ENCODE measurements at places on chromosomes 1 and 21. TPM values are rescaled to one million over a fixed set of nuclear protein-coding genes. Genes with fewer than 3 reads are reported as not detected.

DNA sequence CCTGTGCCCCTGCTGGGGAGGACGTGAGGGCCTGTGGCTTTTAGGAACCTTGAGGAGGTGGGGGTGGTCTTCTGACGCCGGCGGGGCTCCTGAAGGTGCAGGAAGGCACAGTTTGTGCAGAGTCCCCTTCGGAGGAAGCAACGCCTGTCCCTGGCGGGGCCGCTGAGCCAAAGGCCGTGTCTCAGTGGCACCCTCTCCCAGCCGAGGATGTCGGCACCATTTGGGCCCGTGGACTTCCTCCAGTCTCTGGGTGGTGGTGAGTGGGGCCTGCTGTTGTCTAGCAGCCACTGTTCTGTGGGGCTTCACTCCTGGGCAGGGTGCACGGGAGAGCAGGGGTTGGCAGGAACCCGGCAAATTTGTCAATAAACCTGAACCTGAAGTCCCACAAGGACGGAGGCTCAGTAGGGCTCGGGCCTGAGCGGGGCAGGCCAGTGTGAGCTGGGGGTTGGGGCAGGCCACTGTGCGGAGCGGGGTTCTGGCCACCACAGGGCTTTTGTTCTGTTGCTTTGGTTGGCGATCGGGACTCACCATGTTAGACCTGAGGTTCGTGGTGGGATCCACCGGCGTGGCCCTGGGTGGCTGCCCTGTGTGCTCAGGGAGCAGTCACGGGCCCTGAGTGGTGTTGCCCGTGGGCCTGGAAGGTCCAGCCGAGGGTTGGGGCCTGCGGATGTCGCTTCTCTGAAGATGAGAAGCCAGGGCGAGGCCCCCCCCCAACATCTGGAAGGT is 64.8 kb downstream of the SKI start:
- no peak for DNase-seq

DNA sequence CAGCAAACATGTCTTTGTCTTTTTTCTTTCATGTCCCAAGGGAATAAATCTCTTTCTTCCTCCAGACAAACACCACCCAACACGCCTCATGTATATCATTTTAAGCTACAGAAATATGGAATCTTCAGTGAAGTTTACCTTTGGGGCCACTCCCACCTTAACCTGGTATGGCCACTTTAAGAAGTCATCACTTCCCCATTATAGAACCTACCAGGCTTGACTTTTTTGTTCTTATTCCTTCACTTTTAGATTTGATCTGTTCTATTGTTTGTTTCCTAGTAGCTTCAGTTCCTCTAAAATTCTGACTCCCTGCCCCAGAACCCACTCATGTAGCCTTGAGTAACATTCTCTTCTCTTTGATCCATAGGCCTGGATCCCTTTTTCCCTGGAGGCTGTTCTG is 226.3 kb downstream of the HLX start:
- no peak for DNase-seq

Gene REN
- 3.5 TPM for polyA plus RNA-seq

- no peak for DNase-seq
Measured at GRCh38 chr1:145714524-145715111, 4.7 kb upstream of the CD160 start.

- DNase-seq = no peak
Measured at GRCh38 chr1:117632269-117633067, 26.6 kb downstream of the TENT5C start.

- DNase-seq = no peak
Measured at GRCh38 chr1:112710159-112710558, 3.2 kb upstream of the RHOC start.

Gene KLHDC7A
- not detected for polyA plus RNA-seq

Gene DUSP10
- 14.2 TPM for polyA plus RNA-seq

DNA sequence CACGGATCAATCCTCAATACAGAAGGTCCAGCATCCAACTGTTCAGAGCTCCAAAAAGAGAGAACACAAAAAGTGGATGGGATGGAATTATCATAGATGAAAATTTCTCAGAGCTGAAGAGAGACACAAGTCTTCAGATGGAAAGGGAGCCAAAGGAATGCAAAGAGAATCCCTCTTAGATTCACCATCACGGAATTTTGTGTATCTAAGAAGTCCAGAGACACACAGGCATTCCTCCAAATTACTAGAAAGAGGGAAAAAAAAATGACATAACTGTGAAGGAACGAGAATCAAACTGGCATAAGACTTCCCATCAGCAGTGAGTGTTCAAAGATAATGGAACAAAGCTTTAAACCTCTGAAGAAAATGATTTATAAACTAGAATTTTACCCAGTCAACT is 101.2 kb downstream of the ZSCAN20 start:
- DNase-seq = no peak

Data from cardiac muscle cell (in vitro differentiated cells and primary cell).